ENCODE measurements at places on chromosomes 16 and 17. TPM values are rescaled to one million over a fixed set of nuclear protein-coding genes. Genes with fewer than 3 reads are reported as not detected.

DNA sequence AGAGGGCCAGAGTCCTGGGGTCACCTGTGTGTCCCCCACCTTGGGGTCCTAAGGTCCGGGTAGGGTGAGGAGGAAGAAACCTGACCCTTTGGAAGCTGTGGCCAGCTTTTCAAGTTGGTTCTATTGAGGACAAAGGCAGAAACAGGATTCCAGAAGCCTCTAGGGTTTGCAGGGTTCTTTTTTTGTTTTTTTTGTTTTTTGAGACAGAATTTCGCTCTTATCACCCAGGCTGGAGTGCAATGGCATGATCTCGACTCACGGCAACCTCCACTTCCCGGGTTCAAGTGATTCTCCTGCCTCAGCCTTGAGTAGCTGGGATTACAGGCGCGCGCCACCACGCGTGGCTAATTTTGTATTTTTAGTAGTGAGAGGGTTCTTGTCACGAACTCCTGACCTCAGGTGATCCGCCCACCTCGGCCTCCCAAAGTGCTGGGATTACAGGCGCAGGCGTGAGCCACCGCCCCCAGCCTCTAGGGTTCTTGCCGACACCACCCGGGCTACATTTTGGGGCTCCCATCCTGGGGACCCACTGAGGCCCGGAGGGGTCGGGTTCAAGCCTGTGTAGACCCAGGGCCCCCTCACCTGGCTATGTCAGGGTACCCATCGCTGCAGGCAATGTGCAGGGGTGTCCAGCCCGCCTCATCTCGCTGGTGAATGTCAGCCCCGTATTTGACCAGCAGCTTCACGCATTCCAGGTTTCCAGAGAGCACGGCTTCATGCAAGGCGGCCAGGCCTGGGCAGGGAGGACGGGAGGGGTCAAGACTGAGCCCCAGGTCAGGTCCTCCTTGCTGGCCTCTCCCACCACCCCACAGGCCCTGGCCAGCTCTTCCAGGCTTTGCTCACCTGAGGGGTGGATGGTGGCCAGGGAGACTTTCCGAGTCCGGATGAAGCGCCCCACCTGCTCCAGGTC is 674 bp downstream of the PPP1R27 start:
- no peak for DNase-seq

- no peak for DNase-seq
Measured at GRCh38 chr17:8918807-8919465, 46.6 kb downstream of the PIK3R5 start.

GRCh38 chr16:16062023-16062937 is 112.9 kb downstream of the ABCC1 start:
- no peak for DNase-seq

- no peak for DNase-seq
Measured at GRCh38 chr16:70661534-70661917, 15.2 kb downstream of the IL34 start.

DNA sequence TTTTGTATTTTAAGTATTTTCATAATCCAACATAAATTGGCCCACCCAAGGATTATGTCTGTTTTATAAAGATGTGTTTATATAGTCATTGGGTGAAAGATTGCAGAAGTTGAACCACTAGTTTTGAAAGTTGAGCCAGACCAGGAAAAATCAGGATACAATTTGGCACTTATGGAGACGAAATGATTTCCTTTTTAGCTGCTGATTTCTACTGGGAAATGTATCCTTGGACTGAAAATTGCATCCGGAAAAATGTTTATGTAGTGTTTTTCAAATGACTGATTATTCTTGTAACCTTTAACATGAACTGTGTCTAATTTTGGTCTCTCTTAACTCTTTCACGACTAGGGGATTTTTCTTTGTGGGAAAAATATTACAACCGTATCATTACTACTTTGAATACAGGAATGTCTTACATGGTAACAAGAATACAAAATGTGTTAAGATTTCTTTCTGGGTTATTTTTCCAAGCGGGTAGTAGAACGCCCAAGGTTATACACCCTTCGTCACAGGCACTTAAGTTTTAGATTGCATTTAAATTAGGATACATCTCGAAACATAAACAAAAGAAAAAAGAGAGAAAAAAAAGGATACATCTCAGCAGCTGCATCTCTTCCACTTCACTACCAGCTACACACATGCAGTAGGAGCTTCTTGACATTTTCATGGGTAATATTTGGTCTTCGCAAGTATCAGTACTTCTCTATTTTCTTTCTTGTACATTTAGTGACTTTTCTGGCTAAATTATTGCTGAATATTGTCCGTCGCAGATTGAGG is 273.0 kb upstream of the TBX2 start:
- no peak for DNase-seq

DNA sequence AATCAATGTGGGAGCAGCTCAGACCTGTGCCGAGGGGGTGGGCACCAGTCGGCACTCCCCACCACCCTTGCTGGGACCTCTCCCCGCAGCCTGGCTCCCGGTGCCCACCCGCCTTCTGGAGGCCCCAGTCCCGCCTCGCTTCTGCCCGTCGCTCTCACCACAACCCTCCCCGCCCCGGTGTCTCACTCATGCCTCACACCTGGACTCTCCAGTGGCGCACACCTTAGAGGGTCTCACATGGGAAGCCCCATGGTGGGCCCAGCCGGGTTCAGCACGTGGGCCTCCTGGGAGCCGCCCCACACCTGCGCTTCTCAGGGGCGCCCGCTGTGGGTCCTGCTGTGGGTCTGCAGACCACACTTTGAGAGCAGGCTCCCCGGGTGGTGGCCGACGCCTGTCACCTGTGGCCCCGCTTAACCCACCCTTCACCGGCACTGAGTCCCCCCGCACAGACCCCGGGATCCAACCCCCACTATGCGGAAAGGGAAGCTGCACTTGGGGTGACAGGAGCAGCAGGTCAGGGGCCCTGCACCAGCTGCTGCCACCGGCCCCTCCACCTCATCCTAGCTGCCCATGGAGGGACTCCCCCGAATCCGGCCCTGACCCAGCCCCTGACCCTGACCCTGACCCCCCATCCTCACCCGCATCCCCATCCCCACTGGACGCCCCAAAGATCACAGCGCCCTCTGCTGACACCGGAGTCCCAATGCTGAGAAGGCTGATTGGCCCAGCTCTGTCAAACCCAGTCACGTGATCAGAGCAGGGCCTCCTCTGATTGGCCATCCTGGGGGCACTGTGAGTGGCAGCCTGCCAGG is 27.4 kb upstream of the SLC38A10 start:
- DNase-seq, result peak; percentile 30

- no peak for DNase-seq
Measured at GRCh38 chr17:1256699-1257098, 13.5 kb upstream of the BHLHA9 start.

DNA sequence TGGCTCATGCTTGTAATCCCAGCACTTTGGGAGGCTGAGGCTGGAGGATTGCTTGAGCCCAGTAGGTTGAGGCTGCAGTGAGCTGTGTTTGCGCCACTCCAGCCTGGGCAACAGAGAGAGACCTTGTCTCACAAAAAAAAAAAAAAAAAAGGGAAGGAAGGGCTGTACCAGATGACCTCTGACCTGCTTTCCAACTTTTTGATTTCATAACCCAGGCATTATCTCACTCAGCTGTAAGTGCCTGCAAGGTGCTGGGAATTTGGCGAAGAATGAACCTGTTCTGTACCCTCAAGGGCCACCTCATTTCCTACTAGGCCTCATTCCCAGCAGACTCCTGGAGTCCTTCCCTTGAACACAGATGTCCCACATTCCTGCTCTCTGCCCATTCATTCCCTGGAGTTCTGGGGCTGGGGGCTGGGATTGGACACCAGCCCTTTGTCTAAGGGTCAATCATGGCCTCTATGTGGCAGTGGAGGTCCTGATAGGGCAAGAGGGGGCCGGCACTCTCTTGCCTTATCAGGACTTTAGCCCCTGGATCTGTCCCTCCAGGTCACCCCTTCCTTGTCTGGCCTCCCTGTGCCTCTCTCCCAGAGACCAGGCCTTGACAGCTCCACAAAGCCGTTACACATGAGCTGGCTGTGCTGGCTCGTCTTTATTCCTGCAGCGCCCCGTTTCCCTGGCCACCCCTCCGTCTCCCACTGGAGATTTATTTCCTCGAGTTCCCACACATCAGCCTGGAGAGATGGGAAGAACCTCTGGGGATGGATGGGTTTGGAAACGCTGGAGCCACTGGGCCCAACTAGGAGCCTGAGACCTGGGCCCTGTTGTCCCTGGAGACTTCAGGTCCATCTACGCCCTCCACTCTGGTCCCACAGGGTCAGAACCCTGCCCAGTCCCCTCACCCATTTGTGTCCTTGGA is 821 bp upstream of the GFAP start:
- DNase-seq, result no peak

- peak; percentile 32 for DNase-seq
Measured at GRCh38 chr16:23587726-23588125, 8.4 kb downstream of the NDUFAB1 start.

DNA sequence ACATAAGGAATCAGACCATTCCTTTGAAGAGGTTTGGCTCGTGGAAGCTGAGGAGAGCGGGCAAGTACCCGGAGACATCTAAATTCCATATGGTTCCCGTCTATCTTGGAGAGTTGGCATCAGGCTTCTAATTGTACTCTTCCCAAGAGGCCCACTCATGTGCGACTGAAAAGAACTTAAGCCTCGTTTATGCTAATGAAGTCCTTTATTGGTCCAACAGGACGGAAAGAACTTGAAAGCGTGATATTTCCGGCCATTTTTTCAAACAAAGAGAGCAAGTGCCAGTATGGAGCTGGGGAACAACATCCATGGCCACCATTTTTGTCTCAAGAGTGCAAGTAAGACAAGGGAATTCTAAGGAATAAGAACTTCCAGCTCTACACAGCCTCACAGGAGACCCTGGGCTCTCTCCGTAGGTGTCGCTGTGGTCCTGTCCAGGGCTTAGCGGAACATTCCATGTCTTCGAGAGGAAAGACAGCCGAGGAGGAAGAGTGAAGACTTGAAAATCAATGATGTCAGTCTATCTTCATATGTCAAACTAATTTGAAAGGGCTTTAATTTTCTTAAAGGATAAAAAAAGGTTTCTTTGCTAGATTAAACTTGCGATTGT is 566.0 kb upstream of the PSMD7 start:
- no peak for DNase-seq

GRCh38 chr17:44636562-44636961 is 19.7 kb upstream of the MEIOC start:
- DNase-seq, result peak; percentile 45

DNA sequence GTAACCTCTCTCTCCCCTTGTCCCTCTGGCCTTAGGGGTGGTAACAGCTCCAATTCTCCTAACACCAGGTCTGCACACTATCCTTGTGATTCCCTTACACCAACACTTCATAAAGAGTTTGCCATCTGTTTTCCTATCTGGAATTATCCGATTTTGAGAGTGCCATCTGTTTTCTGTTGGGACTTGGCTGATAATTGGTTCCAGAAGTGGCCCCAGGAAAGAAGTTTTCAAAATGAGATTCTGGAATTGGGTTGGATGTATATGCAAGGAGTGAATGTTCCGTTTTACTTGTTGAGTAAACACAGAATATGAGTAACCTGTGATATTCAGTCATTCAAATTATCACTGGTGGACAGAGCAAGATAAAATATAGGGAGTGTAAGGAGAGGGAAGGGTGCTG is 134.1 kb upstream of the HS3ST3A1 start:
- no peak for DNase-seq

DNA sequence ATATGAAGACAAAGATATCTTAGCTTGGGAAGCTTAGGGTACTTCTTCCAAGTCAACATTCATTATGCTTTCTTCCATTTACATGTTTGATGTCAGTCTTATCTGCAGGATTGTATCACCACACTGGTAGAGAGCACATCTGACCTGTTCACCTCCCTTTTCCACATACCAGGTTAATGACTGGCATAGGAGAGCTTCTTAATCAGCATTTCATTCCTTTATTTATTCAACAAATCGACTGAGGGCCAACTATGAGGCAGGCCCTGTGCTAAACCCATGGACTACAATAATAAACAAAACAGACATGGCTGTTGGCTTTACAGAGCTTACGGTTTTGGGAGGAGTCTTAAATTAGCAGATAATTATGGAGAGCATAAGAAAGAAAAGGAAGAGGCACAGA is 378.1 kb upstream of the CDH11 start:
- DNase-seq, result no peak

GRCh38 chr16:31250782-31251384 is 8.9 kb upstream of the ITGAM start:
- DNase-seq, result no peak

GRCh38 chr16:15607700-15608396 is 35.1 kb downstream of the MARF1 start:
- DNase-seq, result peak; percentile 74

GRCh38 chr17:29905086-29905878 is 24.7 kb downstream of the SSH2 start:
- no peak for DNase-seq

DNA sequence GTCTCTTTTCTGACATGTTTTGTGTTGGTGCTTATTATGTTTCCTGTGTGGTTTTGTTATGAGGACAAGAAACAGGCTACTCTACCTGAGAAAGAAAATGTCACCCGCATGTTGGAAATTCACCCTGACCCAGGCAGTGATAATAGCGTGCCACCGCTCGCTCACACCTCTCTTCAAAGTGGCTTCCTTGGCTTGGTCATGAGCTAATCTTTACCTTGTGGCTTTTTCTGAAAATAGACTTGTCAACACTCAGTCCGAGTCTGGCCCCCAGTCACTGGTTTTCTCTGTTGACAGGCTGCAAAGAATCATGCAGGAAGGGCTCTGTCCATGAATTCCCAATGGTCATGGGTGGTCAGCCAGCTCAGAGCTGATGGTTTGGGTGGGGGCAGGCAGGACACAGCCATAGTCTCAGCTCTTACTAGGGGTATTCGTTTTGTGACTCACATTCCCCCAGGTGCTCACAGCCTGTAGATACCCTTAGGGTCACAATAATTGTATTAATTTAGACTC is 121.3 kb upstream of the CACNG5 start:
- DNase-seq, result no peak

DNA sequence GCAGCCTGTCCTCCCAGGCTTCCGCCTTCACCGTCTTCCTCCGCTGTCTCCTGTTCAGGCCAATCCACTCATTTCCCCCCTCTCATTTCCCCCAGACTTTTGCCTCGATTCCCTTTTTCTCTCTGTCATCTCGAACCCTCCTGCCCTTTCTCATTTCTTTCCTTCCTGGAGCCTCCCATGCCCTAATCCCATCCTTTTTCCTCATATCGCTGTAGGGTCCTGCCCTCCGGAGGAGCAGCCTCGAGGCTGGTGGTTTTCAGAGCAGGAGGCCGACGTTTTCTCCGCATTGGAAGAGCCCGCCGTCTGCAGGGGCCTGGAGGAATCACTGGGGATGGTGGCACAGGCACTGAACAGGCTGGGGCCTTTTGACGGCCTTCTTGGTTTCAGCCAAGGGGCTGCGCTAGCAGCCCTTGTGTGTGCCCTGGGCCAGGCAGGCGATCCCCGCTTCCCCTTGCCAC is 597 bp downstream of the OVCA2 start:
- DNase-seq, result no peak

GRCh38 chr17:31786796-31787481 is 72.1 kb downstream of the COPRS start:
- DNase-seq, result no peak

- no peak for DNase-seq
Measured at GRCh38 chr17:12790249-12791106, 1.2 kb downstream of the ARHGAP44 start.

GRCh38 chr17:29722411-29723198 is 99.9 kb upstream of the CORO6 start:
- no peak for DNase-seq

- no peak for DNase-seq
Measured at GRCh38 chr16:47817048-47817447, 338.7 kb downstream of the ABCC12 start.

- peak; percentile 17 for DNase-seq
Measured at GRCh38 chr16:31253642-31254045, 6.1 kb upstream of the ITGAM start.

Gene CDC6
- total RNA-seq, result 43.2 TPM

Gene ACSM2A
- not detected for total RNA-seq

Gene PIGW
- total RNA-seq, result 12.5 TPM

Gene MYL11
- 7.2 TPM for total RNA-seq

Gene NBR1
- 65.2 TPM for total RNA-seq

Gene IGSF6
- not detected for total RNA-seq

Gene SLC13A5
- total RNA-seq, result not detected

Gene SOX15
- total RNA-seq, result 2.0 TPM
